ENCODE measurements at places on chromosomes 3 and 15.

DNA sequence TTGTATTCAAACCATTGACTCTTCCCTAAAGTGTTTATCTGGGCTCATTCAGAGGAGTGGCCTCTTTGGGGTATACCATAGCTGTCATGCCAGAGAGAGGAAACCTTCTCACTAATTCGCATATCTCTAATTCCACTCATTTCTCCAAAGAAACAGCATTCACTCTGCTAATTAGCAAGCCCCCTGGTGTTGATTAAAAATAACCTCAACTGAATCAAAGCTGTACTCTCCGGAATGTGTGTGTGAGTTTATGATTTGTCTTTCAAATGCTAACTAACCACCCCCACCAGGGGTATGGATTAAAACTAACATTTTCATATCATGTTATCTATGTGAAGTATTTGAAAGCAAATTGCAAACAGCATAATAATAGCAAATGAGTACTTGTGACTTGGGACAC is 45.5 kb downstream of the PAQR5 start:
- no peak for DNase-seq

GRCh38 chr3:58063022-58063815 is 55.0 kb downstream of the FLNB start:
- peak; percentile 52 for DNase-seq

DNA sequence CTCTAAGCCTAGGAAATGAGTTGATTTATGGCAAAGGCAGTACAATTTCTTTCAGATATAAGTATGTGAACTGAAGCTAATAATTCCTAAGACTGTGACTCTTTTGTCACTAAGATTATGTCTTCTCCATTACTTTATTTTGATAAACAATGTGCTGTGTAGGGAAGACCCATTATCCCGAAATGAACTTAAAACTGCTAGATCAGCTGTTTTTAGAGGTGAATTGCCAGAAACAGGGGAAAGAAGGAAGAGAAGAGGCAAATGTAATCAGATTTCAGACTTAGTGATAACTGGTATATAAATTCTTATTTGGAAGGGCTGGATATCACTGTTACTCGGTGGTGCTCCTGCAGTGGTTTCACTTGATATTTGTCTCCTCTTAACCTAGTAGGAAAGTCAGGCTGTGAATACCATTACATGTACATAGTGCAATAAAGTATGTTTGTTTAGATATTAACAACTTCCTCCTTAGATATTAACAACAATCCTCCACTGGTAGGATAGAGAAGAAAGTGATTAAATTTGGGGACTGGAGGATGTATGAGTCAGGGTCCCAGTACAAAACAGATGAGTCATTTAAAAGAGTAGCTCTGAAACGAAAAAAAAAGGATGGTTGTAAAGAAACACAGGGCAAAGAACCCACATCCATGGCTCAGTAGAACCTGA is 338.5 kb upstream of the KCNH8 start:
- no peak for DNase-seq

DNA sequence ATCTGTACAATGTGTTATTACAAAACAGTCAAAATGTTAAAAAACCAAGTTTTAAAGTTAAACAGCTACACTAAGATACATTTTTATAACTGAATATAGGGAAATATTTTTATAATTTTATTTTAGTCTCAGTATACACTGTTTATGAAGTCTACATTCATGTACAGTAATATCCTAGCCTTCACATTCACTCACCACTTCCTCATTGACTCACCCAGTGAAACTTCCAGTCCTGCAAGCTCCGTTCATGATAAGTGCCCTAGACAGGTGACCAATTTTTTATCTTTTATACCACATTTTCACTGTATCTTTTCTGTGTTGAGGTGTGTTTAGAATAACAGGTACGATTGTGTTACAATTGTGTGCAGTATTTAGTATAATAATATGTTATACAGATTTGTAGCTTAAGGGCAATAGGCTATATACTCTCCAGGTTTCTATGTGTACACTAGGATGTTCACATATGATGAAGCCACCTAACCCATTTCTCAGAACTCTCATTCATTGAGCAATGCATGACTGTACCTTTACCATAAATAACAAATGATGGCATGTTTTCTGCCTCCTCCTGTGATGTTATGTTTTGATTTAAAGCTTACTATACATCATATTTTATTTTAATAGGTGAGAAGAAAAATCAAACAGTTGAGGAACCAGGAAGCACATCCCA is 388.4 kb upstream of the NDN start:
- no peak for DNase-seq

GRCh38 chr3:169289273-169289672 is 374.2 kb downstream of the MECOM start:
- DNase-seq = no peak

GRCh38 chr15:29849218-29849617 is 26.9 kb upstream of the TJP1 start:
- DNase-seq = no peak

- DNase-seq = no peak
These were observed 6.6 kb upstream of the MINDY2 start for GRCh38 chr15:58764468-58764867.

DNA sequence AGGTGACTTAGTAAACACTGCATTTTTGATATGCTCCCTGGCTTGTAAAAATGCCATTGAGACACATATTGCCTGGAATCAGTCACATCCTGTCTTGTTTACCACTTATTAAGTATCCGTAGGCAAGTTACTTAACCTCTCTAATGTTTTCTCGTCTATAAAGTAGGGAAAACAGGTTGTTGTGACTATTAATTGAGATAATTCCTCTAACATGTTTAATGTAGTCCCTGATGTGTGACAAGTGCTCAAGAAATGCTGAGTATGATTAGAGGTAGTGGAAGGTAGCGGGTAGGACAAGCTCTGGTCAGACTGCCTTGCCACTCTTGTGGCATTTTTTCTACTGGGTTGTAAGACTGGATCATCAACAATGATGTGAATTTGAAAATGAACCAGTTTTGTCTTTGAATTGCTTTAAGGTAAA is 54.1 kb downstream of the NFKBIZ start:
- DNase-seq = no peak

DNA sequence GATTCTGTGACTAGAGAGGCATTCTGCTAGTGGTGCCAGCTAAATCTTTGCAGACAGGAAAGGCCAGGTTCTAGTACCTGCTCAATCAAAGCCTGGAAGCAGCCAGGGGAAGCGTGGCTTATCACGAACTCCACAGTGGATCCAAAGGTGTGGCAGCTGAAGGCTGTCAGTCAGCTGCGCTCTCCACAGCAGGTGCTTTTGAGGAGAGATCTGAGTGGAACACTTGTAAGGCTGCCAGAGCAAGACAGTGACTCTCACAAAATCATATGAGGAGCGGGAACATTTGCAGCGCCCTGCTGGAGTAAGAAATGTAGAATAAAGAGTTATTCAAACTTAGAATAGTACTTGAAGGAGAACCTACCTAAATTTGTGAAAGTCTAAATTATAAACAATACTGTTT is 5.0 kb upstream of the DPH6 start:
- no peak for DNase-seq

- DNase-seq = no peak
These were observed 21.9 kb downstream of the PTH1R start for GRCh38 chr3:46899151-46900006.

GRCh38 chr3:21159543-21159906 is 591.5 kb downstream of the ZNF385D start:
- no peak for DNase-seq

DNA sequence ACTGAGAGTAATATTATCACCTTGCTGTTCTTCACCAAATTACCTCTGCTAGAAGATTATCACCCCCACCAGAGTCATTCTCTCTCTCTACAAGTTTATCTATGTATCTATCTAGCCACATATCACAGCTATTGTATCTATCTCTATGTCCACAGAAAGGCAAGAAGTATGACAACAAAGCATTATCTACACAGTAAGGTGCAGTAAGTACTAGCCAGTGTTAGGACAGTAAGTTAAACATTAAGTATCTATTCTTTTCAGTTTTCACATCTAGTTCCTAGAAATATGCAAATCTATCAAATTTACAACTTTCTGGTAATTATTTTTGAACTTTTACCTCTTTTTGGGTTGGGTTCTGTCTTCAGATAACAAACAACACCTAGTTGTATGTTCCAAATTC is 26.5 kb upstream of the XXYLT1 start:
- DNase-seq = no peak

DNA sequence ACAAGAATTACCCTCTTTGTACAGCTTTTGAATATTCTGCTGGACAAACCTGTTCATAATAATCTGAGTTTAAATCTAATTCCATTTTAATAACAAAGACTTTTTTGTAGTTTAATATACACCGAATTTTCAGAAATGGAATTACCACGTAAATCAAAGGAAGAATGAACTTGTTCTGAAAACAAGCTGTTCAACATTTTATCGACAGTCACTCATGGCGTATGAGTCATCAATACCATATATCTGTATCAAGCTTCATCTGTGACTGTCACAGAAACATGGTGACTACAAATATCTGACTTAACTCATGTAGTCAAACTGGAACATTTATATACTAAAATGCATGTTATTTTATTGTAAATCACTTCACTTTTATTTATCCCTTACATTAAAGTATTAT is 90.0 kb downstream of the EFL1 start:
- no peak for DNase-seq
